ENCODE measurements at places on chromosomes 13 and 19.

DNA sequence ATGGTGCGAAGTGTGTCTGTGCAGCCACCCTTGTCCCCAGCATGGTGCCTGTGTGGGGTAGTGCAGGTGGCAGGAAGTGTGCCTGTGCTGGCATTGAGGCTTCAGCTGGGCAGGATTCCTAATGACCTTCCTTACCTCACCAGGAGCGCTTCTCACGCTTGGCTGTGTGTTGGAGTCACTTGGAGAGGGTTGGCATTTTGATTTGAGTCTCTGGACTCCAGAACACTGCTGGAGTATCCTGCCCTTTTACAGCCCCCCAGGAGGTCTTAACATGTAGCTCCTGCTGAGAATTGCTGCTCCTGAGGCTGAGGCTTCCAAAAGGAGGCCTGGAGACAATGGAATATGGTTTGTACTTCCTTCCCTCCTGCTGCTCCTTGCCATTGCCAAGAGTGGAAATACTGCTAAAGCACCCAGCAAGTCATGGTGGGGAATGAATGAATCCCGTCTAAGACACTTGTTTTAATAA lies 87.1 kb downstream of the ARHGEF7 start:
- no peak for DNase-seq

GRCh38 chr19:32197896-32198882 lies 147.2 kb upstream of the ZNF507 start:
- no peak for DNase-seq

GRCh38 chr13:50012396-50013169 lies 2.7 kb upstream of the KCNRG start:
- DNase-seq: no peak

- DNase-seq: no peak
These were observed 106.2 kb downstream of the SHISA2 start for GRCh38 chr13:25945596-25945995.

- no peak for DNase-seq
These were observed 889 bp downstream of the GTF2F2 start for GRCh38 chr13:45120967-45121831.

- DNase-seq: no peak
These were observed 34.6 kb upstream of the CD177 start for GRCh38 chr19:43318796-43319314.

DNA sequence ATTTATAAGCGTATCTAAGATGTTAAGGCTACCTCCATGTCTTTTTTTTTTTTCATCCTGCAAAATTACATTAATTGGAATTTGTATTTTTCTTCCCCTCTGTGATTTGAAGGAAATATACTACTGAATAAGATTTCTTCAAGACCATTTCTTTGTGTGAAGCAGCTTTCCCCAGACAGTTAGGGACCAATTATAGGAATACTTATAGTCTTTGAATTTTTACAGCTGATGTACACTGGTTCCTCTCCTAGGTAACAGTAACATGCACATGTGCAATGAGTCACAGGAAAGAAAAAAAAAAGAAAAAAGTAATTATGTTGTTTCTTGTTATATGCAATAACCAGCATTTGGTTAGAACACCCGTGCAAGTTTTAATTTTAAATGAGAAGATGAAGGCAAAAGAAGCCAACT lies 82.0 kb downstream of the PCDH9 start:
- DNase-seq: no peak

GRCh38 chr19:39307046-39307821 lies 11.0 kb downstream of the IFNL1 start:
- DNase-seq: no peak

DNA sequence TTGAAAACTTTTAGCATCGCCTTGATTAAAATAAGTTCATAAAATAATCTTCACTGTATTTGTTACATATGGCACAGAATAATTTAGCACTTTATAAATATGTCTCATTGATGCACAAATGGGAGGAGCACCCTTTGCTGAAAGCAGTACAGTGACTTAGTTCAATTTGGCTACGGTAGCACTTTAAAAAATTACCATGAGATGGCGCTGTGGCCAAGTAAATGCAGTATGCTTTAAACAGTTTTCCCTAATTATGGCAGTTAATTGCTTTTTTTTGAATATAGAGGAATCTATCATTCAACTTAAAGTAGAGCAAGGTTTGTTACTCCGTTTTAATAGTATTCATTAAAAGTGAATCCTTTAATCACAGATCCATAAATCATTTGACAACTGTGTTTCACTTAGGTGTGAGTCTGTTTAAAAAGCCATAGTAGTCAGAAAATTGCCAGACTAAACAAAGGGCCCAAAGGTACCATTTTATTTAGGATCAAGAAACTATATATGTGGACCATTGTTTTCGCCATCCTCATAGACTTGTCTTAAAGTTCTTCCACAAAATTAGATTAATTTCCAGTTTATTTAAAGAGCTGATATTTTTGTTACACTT lies 34.7 kb upstream of the ESD start:
- no peak for DNase-seq

DNA sequence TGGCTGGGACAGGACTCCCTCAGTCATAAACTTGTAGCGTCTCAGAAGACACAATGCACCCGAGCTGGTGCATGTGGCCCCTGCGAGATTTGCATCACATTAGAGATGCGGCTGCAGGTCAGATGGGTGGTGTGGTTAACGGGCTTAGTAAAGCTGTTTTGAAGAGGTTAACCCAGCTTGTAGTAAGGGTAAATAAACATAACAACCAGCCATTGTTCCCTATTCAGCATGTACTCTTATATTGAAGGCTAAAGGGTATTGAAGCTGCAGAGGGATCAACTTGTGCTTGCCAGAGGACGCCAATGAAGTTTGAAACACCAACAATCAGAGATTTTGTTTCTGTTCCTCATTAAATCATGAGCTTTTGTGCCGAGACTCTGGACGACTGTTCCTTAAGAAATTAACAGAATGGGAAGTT lies 79.4 kb downstream of the ZIC5 start:
- DNase-seq: no peak

DNA sequence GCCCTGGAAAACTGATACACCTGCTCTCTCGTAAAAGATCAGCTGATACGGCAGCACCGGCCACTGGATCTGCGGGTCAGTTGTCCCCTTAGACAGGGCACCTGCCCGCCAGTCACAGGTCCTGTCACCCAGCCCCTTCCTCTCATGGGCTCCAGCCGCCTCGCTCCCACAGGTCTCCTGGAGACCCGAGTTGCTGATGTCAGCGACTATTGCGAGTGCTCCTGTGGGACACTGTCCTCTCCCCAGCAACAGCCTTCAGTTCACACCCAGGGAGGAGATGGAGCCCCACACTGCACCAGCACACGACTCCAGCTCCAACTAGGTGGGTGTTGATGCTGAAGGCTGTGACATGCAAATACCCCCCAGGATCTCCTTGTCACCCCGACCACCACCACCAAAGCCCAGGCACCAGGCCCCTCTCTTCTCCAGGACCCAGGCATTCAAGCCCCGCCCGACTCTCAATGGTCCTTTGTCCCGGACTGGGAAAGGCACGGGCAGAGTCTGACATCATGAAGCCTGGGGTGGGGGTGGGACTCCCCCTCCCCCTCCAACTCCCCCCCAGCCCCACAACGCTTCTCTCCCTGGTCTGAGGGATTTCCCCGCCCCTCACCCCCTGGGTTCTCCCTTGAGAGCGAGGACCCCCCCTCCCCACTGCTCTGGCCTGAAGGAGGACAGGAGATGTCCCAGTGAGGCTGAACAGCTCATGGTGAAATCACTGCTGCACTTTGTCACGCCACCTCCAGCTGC lies 1.4 kb upstream of the MAG start:
- no peak for DNase-seq

DNA sequence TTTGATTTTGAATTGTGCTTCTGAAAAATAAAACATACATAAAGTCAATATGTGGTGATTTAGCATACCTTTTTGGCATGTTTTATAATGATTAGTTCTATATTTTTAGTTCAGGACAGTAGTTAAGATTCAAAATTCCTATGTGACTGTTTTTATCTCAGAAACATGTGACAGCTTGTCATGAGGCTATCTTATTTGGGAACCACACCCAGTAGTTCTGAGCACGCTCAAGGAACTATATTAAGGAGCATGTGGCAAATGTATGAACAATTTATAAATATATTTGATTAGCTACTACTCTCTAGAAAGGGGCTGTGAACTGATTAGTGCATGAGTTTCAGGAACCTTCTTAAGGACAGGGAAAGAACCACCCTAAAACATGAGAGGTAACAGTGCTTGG lies 38.8 kb downstream of the FGF9 start:
- no peak for DNase-seq

DNA sequence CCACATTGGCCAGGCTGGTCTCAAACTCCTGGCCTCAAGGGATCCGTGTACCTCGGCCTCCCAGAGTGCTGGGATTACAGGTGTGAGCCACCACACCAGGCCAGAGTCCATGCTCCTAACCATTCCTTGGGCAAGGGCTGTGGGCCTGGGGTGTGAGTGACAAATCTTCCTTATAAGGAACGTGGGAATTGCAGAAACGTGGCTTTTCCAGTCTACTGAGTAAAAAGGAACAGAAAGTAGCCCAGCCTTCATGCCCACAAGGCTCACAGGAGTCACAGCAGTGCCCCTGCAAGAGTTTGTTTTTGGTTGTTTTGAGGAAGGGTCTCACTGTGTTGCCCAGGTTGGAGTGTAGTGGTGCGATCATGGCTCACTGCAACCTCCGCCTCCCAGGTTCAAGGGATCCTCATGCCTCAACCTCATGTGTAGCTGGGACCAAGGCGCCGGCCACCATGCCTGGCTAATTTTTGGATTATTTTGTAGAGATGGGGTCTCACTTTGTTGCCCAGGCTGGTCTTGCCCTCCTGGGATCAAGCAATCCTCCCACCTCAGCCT lies 5.1 kb downstream of the MYPOP start:
- no peak for DNase-seq

DNA sequence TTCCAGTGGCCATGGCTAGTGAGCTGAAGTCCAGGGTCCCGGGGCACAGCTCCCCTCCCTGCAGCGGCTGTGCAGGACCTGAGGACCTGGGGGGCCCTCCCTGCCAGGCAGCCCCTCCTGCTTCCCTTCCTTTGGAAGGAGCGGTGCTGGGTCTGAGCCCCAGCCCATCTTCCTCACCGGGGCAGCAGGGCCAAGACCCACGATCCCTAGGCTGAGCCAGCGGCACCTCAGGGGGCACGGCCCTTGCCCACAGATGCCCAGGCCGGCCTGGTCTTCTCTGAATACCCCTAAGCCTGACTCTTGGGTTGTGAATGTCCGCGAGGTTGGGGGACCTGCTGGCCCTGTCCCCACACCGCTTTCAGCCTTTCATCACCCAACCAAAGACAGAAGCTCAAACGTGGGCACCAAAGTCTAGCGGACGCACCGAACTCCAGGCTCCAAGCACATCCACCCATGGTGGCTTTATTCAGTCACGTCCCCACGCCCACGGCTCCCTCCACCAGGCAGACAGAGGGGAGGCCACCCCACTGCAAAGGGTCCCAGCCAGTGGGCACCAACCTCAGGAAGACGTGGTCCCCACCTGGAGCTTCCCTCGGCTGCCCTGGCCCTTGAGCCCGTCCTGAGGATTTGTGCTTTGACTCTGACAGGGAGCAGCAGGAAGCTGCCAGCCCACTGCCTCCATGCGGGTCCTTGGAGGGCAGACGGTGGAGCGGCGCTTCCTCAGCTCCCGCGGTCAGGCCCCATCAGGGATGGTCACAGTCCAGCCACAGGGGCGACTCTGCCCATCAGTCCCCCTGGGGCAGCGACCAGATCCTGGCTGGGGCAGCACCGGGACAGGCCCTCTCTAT lies 8.3 kb upstream of the MEX3D start:
- DNase-seq: no peak

Measured in stimulated activated CD4-positive, alpha-beta T cell treated with anti-CD3 and anti-CD28 coated beads, Interleukin-15, amount 100 ng/mL, for 1 hour (primary cell).